ENCODE measurements at places on chromosomes 2 and 18.

GRCh38 chr2:71545572-71546274 lies 92.4 kb downstream of the DYSF start:
- DNase-seq: peak; percentile 57

GRCh38 chr18:35695803-35696202 lies 114.3 kb downstream of the GALNT1 start:
- DNase-seq: no peak

GRCh38 chr18:8807488-8807805 lies 102.1 kb downstream of the MTCL1 start:
- DNase-seq: no peak

GRCh38 chr18:73124175-73124574 lies 256.4 kb upstream of the NETO1 start:
- DNase-seq: no peak

DNA sequence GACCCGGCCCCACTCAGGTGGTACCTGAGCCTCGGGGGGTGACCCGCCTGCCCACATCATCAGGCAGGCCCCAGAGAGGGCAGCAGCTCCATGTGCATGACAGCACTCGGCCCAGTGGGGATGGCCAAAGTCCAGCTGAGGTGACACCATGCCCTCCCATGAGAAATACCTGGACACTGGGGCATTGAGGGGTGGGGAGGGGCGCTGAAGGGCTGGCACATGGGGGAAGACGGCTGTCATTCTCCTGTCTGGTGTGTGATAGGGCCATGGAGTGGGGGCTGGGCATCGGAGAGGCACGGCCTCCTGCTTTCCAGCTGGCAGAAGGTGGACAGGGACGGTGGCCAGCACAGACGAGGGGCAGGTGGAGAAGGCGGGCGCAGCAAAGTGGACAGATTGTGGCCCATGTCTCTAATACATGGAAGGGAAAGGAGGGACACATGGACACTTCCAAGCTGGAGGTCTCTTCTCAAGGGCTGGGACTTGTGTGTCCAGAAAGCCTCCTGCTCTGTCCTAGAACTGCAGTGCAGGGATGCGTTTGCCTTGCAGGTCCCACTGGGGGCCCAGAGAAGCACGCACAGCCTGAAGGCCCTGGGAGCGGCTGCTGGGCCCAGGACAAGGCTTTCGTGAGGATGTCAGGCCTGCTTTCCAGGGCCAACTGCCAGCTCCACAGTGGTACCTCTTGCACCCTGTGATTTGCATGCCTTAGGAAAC lies 302.2 kb downstream of the NDUFA10 start:
- no peak for DNase-seq

DNA sequence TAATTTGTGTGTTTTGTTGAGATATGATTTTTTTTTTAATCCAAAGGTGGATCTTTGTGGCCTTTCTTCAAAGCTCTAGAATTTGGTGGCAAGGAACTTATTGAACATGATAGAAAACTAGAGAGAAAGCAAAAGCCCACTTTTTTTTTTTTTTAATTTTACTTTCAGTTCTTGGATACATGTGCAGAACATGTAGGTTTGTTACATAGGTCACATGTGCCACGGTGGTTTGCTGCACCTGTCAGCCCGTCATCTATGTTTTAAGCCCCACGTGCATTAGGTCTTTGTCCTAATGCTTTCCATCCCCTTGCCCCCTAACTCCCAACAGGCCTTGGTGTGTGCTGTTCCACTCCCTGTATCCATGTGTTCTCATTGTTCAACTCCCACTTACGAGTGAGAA lies 135.9 kb downstream of the RHBDD1 start:
- no peak for DNase-seq

- no peak for DNase-seq
Measured at GRCh38 chr2:58045580-58046334, 849 bp upstream of the VRK2 start.

DNA sequence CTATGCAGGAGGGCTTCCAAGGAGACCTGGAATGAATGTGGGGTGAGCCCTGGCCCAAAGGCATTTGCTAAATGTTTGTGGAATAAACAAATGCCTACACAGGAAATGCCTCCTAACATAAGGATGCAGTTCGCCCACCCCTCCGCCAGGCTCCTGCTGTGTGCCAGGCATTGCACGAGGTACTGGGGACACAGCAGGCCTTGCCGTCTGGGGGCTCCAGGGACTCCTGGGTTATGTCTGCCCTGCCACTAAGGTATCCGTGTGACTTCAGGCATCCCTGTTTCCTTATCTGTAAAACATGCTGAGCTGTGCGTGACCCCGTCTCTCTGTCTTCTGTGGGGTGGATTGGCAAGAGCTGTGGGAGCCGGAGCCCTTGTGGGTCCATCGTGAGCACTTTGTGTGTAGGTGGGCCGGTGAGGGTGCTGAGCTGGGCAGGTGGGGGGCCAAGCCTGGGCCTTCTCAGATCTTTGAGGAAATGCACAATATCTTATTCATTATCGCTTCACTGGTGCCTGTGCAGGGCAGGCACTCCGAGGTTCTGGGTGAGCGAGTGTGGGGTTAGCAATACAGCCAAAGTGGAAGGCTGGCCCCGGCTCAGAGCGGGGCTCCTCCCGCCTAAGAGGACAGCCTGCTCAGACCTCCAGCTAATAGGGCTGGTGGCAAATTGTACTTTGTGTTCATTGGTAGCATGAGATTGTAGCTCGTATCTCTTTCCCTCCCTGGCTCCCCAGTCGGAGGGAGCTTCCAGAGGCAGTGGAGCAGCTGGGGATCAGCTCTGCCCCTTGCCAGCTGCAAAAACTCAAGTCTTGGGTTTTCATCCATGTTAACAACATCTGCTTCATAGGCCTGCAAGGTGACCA lies 126.8 kb downstream of the GLI2 start:
- no peak for DNase-seq

GRCh38 chr2:234275515-234275914 lies 221.4 kb downstream of the ARL4C start:
- DNase-seq: no peak

DNA sequence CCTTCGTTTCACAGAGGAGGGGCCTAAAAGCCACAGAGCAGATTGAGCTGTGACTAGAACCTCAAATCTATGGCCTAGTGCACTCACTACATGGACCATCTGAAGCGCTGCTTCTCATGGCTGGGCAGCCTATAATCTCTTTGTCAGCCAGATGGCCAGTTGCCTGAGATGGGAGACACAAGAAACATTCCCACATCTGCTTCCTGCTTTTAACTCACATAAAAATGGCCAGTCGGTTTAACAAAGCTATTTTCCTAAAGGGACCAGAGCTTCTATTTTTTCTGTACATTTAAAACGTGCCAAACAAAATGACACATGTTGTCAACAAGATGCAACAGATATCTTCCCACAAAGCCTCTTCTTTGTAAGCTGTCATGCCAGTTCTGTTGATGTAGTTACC lies 173.8 kb downstream of the GFPT1 start:
- DNase-seq: no peak

GRCh38 chr2:193690572-193690971 lies 1495.8 kb upstream of the TMEFF2 start:
- peak; percentile 1 for DNase-seq

- DNase-seq: no peak
Measured at GRCh38 chr2:23625726-23626125, 240.7 kb downstream of the KLHL29 start.

DNA sequence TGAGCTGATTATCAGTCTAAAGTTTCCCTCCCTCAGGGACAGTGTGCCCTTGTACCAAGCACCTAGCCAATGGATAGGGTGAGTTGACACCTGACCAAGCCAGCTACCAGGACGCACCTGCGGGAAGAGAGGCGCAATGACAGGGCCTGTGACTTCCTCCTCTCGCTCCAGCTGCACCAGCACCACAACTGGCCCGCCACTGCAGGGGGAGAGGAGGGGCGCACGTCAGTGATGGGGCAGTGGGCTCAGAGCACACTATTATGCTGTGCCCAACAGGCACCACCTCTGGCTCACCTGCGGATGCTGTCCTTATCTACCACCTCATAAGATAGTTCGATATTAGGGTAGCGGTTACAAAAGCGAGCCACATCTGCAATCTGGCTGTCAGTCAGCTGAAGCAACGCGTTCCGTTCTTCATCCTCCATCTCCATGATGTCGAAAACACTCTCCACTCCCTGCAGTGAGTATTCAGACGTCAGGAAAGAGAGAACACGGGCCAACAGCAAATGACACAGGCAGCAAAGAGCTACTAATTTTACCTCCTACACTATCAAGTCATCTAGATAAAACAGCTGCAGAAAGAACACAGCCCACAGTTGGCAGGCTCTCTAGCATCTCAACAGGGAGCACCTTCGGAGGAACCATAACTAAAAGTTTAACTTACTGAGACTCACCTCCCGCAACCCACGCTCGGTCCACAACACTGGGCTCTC lies 10.9 kb downstream of the CIAO1 start:
- DNase-seq: no peak

- DNase-seq: no peak
Measured at GRCh38 chr2:54310961-54311360, 54.9 kb upstream of the TSPYL6 start.

GRCh38 chr2:74179063-74179865 lies 585 bp upstream of the MOB1A start:
- no peak for DNase-seq

DNA sequence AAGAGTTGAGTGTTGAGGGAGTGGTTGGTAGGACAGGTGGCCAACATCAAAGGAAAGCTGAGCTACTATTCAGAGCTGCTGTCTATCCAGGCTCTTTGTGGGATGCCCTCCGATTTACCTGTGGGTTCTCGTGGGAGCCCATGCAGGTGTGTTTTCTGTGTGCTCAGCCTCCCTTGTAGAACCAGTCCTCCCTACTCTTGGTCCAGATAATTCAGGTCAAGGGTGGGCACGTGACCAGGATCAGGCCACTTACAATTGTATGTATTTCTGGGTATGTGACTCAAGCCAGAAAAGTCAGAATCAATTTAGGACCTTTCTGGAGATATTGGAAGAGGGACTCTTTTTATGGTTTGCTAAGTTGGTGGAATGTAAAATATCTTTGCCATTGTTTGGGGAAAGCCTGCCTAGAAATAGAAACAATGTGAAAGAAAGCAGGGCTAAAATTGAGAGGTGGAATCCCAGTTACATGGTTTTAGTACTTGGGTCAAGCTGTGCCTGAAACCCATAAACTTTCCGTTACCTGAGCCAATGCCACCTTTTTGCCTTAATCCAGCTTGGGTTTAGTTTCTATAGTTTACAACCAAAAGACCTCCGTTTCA lies 93.2 kb downstream of the PDCL3 start:
- DNase-seq: no peak

GRCh38 chr18:78685250-78685979 lies 294.2 kb upstream of the SALL3 start:
- no peak for DNase-seq

DNA sequence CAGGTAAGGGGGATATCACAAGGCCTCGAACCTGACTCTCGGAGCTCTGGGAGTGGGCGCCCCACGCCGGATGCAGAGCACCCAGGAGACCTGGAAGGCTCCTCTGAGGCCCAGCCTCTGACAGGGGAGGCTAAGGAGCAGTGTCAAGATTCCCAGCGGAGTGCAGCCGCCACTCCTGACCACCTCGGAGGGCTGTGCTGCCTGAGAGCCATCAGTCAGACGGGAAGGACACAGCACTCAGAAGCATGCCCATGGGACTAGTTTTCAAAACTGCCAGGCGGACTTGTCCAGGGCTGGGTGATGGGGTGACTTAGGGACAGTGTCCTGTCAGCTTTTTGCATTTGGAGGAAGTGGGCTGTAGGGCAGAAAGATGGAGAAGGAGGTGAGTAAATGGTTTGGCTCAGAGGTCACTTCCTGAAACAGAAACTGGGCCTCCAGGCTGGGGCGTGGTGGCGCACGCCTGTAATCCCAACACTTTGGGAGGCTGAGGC lies 34.6 kb upstream of the B3GNT7 start:
- no peak for DNase-seq

- no peak for DNase-seq
Measured at GRCh38 chr2:233503481-233503880, 63.1 kb downstream of the USP40 start.

DNA sequence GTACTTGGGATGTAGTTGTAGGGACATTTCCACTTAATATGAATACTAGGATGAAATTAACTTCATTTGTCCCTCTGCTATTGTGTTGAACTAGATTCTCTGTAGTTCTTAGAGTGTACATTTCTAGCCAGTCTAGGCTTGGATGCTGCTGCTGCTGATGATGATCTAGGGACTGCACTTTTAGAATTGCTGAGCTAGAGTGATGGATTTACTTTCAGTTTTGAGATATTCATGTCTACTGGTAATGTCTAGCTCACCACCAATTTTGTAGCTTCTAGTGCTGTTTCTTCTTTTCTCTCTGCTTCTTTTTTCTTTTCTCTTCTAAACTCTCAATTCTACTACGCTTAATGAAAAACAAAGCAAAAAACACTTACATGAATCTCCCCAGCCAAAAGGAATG lies 49.4 kb downstream of the MRPS9 start:
- no peak for DNase-seq

GRCh38 chr2:220941683-220942082 lies 630.4 kb downstream of the EPHA4 start:
- no peak for DNase-seq

DNA sequence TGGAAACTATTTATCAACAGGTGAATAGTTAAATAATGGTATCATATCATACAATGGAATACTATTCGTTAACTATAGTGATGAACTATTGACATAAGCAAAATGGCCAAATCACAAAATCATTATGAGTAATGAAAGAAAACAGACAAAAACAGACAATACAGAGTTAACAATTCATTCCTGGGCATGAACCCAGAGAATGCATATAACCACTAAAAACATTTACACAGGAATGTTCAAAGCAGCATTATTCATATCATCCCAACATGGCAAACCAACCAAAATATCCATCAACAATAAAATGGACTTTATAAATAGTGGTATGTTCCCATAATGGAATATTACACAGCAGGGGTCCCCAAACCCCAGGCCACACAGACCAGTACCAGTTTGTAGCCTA lies 131.2 kb upstream of the CYP1B1 start:
- DNase-seq: no peak

DNA sequence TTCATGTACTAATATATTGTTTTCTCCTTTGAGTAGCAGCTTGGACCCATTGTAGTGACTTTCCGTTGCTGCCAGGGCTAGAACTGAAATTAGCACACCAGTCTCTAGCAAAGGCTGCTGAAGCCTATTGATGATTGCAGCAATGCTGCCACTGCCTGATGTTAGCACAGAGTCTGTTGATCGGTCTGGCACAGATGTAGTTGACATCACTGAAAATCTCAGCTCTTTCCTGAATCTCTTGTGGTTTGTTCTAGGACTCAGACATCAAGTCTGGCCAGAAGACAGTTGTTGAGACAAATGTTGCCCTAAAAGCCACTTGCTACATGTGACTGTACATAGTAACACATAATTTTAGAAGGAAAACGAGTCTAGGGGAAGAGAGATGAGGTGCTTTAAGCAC lies 47.2 kb downstream of the VAPA start:
- no peak for DNase-seq

GRCh38 chr2:10028988-10029874 lies 14.1 kb upstream of the KLF11 start:
- no peak for DNase-seq

Measured in HCT116 (cell line).